ENCODE measurements at places on chromosomes 1 and 21.

- DNase-seq, result no peak
Measured at GRCh38 chr1:70504176-70504820, 93.2 kb downstream of the CTH start.

DNA sequence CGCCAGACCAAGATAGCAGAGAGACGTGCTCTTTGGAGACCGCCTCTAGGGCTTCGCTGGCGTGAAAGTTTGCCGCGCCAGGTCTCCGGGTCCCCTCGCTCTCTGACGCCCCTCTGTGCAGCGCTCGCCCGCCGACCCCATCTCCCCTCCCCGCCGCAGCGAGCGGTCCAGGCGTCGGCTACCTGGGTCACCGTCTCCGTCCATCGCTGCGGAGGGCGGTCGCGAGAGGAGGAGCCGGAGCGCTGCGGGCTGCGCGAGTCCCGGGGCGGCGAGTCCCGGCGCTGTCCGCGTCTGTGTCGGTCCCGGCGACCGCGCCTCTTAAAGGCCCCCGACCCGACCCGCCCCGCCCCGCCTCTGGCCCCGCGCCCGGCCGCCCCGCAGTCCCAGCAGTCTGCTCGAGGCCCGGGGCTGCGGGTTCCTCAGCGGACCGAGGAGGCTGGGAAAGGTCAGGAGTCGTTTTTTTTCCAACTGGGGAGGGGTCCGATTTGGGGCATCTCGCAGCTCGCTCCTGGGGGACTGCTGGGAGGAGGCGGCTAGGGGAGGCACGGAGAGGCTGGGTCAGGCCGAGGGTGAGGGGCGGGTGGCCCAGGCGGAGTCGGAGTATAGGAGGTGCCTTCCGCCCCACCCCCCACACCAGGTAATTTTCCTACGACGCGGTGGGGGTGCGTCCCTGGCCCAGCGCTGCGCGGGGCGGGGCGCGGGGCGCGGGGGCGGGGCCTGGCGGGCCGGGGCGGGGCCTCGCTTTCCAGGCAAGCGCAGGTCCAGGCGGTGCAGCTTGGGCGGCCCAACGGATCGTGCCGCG lies at the start of the genes FBXO2 and FBXO44:
TSS of gene FBXO2 (minus strand) at position 293 of the 802 bp plus-strand sequence. CDS start at position 204, 89 bp downstream.
TSS of gene FBXO44 (plus strand) at position 741 of the 802 bp plus-strand sequence. CDS start 959 bp downstream, outside the sequence.
- DNase-seq, result no peak

- no peak for DNase-seq
Measured at GRCh38 chr1:217369996-217370551, 260.8 kb downstream of the GPATCH2 start.

GRCh38 chr21:39576518-39577128 lies 36.1 kb upstream of the B3GALT5 start:
- no peak for DNase-seq

DNA sequence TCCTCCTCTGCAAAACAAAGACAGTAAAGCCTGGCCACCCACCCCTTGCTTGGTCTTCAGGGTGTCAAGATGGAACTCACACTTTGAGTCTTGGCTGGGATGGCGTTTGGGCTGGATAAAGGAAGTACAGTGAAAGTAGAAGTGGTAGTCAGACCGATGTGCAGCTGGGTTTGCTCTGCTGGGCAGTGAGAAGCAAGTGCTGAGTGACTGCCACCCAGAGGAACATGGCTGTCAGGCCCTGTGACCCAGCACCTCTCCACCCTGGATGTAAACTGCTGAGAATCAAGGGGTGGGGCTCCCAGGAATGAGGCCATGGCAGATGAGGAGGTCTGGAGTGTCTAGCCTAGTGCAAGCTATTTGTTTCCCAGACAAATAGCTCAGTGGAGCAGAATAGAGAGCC lies 51.2 kb downstream of the POFUT2 start:
- no peak for DNase-seq

GRCh38 chr1:40414331-40414730 lies 35.9 kb upstream of the ZFP69B start:
- DNase-seq, result no peak

DNA sequence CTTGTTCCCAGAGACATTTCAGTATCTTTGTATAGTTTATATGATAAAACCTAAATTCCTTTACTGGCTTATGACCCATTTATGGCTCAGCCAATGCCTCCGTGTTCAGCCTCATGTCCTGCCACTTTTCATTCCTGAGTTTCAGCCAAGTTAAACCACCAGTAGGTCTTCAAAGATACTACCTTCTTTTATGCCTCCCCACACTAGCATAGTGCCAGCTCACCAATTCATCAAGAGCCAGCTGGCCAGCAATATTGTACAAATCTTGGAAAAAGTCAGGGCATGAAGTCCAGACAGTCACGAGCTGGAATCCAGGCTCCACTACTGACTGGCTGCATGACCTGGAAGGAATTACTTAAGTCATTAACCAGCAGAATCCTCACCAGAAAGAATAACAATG lies 446.0 kb downstream of the GPATCH2 start:
- DNase-seq, result no peak

DNA sequence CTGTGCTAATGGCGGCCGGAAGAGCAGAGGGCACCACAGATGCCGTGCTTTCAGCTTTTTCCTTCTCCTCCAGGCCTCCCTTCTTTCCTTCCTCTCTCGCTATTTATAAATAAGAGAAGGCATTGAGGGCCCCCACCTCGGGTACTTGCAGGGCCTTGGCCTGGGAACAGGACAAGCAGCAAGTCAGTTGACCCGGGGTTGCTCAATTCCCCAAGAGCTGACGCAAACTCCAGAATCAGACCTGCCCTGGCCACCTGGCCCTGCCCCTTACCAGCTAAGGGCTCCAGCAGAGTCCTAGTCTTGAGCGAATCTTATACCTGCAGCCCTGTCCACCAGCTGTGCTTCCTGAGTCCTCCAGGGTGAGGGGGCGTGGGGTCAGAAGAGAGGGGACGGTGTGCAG lies 13.5 kb downstream of the TNFRSF1B start:
- no peak for DNase-seq
